Esophagus squamous epithelium (tissue), 5 donors: ENCODE measurements at places on chromosomes 2 and 18. TPM values are rescaled to one million over a fixed set of nuclear protein-coding genes. Genes with fewer than 3 reads are reported as not detected.

GRCh38 chr2:26880910-26881435 is 33.0 kb downstream of the DPYSL5 start:
- H3K36me3 ChIP-seq: no peaks in the 10 kb centered on the region
- no peak overlapping the region for H3K4me3 ChIP-seq

DNA sequence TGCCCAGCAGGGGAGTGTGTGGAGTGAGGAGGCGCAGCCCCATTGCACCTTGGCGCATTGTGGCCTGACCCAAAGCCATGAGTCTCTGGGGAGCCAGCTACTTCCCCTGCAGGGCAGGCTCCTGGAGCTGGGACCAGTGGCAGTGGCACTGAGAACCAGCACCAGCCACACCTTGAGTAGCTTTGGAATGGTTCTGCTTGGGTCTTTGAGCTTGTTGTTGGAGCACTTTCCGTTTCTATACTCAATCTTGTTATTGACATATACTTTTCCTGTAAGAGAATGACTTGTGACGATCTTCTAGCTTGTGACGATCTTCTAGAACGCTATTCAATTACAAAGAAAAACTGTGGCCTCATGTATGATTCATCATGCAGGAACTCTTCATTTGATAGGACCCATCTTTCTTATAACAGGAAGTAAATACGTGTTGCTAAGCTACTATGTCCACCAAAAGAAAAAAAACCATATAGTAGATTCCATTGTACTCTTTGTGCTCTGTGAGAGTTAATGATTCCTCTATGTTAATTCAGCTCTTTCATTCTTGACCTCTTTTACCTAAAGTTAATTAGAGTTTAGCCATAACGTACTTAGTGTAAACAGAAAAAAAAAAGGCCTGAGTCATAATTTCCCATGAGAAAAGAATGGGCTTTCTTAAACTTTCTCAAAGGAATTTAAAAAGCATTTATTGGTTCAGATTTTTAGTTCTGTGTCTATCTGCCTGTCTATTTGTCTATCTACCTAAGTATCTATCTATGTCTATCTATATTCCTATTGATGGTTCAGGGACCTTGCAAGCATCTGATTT is 113.1 kb downstream of the GATA6 start:
- no peak for DNase-seq
- H3K4me3 ChIP-seq: no peak overlapping the region
- no peaks in the 10 kb centered on the region for H3K4me1 ChIP-seq

GRCh38 chr2:191724015-191724414 is 46.1 kb downstream of the NABP1 start:
- no peaks in the 10 kb centered on the region for H3K27me3 ChIP-seq
- H3K36me3 ChIP-seq: no peaks in the 10 kb centered on the region
- no peaks in the 10 kb centered on the region for H3K4me1 ChIP-seq
- no peak overlapping the region for H3K27ac ChIP-seq
- no peak for DNase-seq

GRCh38 chr2:240465268-240465764 is 29.9 kb downstream of the GPC1 start:
- no peak for DNase-seq
- no peak overlapping the region for H3K27ac ChIP-seq
- H3K36me3 ChIP-seq: peaks cover 72% of the 10 kb centered on the region
- no peak overlapping the region for H3K4me3 ChIP-seq

- H3K27me3 ChIP-seq: no peaks in the 10 kb centered on the region
- no peak overlapping the region for H3K4me3 ChIP-seq
- H3K4me1 ChIP-seq: no peaks in the 10 kb centered on the region
- H3K27ac ChIP-seq: no peak overlapping the region
Observed at GRCh38 chr2:137525132-137525531, 439.1 kb upstream of the HNMT start.

CTLA4 gene
- 0.79 TPM for total RNA-seq

DNA sequence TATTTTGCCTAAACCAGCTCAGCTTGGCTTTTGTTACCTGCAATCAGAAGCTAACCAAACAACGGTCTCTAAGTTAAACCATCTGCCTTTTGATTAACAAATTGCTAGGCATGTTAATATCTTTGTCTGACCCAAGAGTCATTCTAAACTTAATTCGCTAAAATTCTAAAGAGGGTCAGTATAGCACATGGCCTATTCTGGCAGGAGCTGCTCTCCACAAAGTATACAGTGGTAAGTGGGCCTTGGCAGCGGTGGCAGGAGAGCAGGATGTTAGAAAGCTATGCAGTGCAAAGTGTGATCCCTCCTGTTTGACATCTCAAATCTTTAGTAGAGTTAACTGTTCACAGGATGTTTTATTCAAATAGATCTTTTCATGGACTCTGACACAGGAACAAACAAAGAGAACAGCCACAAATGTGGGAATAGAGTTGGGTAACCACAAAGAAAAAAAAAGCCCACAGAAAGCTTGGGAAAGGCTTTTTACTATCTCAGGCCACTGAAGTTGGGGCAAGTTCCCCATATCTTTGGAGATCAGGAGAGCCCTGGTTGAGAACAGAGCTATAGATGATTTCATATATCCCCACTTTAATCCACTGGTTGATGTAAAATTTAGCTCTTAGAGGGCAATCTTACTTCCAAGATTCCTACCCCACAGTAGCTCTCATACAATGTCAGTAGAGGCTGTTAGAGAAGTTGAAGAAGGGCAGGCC is 10.6 kb downstream of the CFAP210 start:
- no peak for DNase-seq
- no peaks in the 10 kb centered on the region for H3K4me1 ChIP-seq
- H3K36me3 ChIP-seq: no peaks in the 10 kb centered on the region

DNA sequence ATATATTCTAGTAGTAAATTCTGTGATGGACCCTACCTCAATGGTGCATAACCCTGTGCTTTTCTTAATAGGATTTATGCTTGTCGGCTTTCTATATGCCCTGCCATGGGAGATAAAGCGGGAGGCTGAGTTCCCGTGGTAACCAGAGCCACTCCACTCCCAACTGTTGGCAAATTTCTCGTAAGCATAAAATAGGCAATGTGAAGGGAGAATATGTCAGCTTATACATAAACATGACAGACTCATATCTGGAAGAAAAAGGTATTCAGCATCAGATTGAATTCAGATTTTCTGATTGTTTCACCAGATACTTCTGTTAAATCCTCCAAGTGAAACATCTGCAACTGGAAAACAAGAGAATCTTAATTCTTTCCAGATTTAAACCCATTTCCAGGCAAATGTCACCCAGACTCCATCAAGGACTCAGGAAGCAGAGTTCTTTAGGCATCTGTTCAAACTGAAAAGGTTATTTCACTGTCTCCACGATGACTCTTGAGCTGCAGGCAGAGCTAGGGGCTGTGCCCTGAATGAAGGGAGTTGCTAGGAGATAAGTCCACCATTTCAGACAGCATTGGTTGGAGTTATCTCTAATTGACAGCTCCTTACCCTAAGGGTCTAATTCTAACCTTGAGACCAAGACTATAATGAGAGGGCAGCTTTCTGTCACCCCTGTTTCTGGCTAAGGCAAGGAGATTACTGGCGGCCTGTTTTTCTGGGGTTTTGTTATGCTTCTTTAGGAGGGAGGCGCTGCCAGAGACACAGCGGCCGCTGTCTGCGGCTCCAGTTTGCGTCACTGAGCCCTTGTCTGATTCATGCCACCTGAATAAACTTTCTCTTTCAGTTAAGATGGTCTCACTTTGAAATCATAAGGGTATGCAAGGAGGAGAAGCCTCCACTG is 381.3 kb downstream of the SOX11 start:
- no peak overlapping the region for H3K4me3 ChIP-seq
- no peaks in the 10 kb centered on the region for H3K36me3 ChIP-seq
- no peak for DNase-seq
- no peaks in the 10 kb centered on the region for H3K27me3 ChIP-seq

GRCh38 chr2:185222311-185222710 is 516.3 kb upstream of the FSIP2 start:
- no peak overlapping the region for H3K4me3 ChIP-seq
- H3K27ac ChIP-seq: no peak overlapping the region
- no peaks in the 10 kb centered on the region for H3K36me3 ChIP-seq
- H3K27me3 ChIP-seq: no peaks in the 10 kb centered on the region

- no peaks in the 10 kb centered on the region for H3K4me1 ChIP-seq
- no peak for DNase-seq
- no peak overlapping the region for H3K4me3 ChIP-seq
- no peak overlapping the region for H3K27ac ChIP-seq
- H3K36me3 ChIP-seq: no peaks in the 10 kb centered on the region
Observed at GRCh38 chr2:145168091-145168490, 648.2 kb upstream of the ZEB2 start.
